ENCODE measurements at places on chromosomes 2 and 18. TPM values are rescaled to one million over a fixed set of nuclear protein-coding genes. Genes with fewer than 3 reads are reported as not detected.

The ACMSD gene
- not detected for total RNA-seq

The SMAD2 gene
- 80.2 TPM for total RNA-seq

The TRIP12 gene
- total RNA-seq, result 180 TPM

The AMER3 gene
- total RNA-seq, result not detected

The TFCP2L1 gene
- 0.30 TPM for total RNA-seq

The UBXN2A gene
- 21.2 TPM for total RNA-seq

The CAD gene
- total RNA-seq, result 9.4 TPM

The SYT4 gene
- total RNA-seq, result 1.2 TPM

The MTIF2 gene
- 49.6 TPM for total RNA-seq

The PAPOLG gene
- total RNA-seq, result 8.0 TPM

The KCNG2 gene
- not detected for total RNA-seq

The FSHR gene
- 0.14 TPM for total RNA-seq

The NOSTRIN gene
- 16.9 TPM for total RNA-seq

The CNGA3 gene
- not detected for total RNA-seq

The C2orf66 gene
- not detected for total RNA-seq

The NYAP2 gene
- total RNA-seq, result not detected

The ELOA2 gene
- not detected for total RNA-seq

The AGXT gene
- total RNA-seq, result not detected

The DYSF gene
- 57.8 TPM for total RNA-seq

The TUBA3E gene
- 80.0 TPM for total RNA-seq

The NEMP2 gene
- total RNA-seq, result 3.5 TPM

The TUBB8B gene
- not detected for total RNA-seq

The IL36RN gene
- not detected for total RNA-seq

The LRRC30 gene
- total RNA-seq, result not detected

Data from Right ventricle myocardium inferior (tissue), 1 donor.